ENCODE measurements at places on chromosomes 1 and 21.

GRCh38 chr21:42503711-42504110, 7.7 kb upstream of the RSPH1 start:
- no peak for DNase-seq

DNA sequence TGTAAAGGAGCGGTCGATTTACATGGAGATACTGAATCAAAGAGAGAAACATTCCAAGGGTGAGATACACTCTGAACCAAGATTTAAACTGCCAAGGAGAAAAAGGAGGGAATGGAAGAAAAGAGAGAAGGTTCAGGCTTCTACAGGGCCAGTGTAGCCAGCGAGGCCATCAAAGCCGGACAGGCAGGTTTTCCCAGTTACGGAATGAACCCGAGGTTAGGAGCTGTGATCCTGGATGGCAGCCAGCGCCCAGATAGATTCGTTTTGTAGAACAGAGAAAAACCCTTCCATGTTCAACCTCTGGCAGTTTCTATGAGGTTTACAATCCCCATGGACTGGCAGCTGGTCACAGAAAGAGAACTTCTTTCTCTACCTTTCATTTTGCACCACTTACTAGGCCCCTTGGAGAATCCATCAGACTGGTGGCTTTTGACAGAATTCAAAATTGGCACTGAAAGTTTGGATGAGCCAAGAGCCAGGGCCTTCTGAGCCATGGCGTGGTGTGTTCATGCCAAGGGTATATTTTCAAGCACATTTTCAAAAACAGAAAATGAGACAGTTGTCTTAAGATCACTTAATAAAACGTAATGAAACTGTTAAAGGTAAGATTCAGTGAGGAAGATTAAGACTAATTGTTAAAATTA, 171.5 kb downstream of the RUNX1 start:
- DNase-seq, result no peak

DNA sequence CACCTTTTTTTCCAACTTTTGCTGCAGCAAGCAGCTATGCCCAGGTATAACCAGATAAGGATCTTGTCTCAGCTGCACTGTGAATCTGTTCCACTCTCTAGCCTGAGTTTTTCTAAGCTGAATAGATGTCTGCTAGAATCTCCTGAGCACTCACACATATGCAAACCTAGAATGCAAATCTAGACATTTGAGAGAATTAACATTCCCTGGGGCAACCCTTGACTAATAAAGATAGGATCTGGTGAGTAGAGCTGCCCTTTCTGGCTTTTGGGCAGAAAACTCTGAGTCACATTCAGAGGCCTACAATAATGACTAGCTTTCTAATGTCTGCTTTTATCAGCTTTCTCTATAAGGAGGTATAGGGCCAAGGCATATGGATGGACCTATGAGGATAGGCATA, 61.4 kb upstream of the BARHL2 start:
- no peak for DNase-seq

DNA sequence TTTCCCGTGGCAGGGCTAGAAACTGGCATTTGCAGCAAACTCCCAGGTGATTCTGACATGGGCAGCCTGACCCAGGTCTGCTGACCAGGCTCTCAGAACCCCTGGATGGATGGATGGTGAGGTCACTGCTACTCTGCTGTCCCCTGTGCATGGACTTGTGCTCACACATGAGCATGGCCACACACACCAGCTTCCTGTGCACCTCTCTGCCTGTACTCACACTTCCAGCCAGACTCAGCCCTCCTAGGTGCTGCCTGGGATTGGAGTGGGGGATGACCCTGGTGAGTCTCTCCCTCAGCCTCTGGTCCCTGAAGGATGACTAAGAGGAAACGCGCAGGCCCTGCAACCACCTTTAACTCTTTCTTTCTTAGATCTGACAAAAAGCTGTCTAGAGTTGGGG, 361.1 kb downstream of the HHAT start:
- no peak for DNase-seq

DNA sequence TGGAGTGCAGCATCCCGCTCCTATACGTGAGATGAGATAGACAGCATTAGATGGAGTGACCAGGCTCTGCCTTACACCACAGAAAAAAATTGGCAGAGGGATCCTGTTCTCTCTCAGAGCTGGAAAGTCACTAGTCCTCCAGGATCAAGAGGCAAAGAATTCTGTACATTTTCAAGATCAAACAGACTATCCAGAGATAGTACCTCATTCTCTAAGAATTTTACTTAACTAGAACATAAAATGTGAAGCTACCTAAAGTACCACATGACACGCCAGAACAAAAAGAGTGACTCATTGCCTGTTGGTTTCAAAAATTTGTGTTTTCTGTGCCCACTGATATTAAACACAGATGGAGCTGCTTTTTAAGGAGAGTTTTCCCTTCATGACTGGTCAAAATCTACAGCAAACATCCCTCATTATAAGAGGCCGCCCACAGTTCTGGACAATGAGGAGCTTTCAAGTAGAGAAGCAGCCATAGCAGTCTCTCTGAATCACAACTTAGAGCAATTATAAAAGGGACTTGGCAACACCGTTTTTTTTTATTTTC, 32.3 kb downstream of the CD160 start:
- DNase-seq, result peak; percentile 76

DNA sequence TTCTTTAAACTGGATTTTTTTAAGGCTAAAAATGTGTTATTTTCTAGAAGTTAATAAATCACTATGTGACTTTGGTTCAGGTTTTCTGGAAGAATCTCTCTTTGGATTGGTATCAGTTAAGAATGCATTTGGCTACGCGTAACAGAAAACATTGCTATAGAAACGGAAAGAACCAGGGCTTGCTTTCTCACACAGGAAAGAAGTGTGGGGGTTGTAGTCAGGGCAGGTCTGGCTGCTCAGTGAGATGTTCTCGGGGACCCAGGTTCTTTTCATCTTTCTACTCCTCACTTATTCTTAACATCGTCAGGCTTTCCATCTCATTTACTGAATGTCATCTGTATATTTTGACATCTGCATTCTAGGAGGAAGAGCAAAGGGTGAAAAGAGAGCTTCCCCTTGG, 191.4 kb downstream of the ZBTB18 start:
- no peak for DNase-seq

GRCh38 chr21:31164713-31165694, 126.7 kb upstream of the KRTAP19-8 start:
- DNase-seq, result no peak

GRCh38 chr1:62263814-62264353, 55.4 kb downstream of the KANK4 start:
- no peak for DNase-seq

DNA sequence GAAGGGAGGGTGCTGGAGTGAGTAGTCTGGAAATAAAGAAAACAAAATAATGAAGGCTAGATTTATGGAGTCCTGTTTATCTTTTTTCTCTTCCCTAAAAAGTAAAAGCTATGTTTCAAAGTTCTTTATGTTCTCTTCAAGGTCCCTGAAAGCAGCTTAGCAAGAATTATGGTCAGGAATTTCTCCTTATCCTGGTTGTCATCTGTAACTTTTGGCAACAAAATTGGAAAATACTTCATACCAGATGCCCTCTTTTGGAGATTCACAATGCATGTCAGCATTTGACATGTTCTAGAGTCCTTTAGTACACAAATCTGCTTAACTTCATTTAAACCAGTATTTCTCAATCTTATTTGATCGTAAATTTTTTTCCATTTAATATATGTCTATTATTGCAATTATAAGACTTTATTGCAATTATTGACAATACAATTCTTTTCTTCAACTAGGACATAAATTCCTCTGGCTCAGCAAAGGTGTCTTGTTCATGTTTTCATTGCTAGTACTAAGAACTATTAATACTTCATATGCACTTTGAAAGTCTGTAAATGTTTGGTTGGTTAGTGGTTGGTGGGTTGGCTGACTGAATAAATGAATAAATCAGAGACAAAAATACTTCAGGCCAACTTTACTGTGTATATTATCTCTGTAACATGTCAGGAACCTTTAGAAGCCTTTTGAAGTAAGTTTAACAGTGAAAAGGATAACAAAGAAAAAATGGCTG, 101.5 kb downstream of the ATP1B1 start:
- DNase-seq, result no peak

DNA sequence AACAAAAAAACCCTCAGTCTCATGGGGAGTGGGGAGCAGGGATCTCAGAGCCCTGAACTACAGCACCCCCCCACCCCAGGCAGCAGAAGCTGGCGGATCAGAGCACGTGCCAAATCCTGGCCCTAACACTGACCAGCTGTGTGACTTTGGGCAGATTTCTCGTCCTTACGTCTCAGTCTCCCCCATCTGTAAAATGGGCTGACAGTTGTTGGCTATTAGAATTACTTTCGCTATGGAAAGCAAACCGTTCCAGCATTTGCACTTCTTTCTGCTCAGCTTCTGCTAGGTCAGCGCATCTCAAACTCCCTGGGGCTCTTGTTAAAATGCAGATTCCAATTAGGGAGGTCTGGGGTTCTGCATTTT, 15.5 kb downstream of the TNFRSF8 start:
- DNase-seq, result no peak

GRCh38 chr1:92310185-92310597, 11.3 kb downstream of the RPAP2 start:
- no peak for DNase-seq

DNA sequence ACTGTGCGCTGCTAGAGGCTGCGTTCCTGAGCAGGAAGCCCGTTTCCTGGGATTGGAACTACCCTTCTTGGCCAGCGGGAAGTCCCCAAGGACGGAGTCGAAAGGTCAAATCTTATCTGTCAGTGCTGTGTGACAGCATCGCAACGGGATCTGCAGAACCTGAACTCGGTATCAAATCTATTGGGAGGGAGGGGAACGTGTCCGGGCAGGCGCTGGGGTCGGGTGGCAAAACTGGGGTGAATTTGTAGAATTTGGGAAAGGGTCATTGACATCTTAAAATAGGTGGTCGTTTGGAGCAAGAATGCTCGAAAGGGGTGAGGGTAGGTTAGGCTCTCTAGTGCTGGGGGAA, 725 bp upstream of the ARPC5 start:
- no peak for DNase-seq

DNA sequence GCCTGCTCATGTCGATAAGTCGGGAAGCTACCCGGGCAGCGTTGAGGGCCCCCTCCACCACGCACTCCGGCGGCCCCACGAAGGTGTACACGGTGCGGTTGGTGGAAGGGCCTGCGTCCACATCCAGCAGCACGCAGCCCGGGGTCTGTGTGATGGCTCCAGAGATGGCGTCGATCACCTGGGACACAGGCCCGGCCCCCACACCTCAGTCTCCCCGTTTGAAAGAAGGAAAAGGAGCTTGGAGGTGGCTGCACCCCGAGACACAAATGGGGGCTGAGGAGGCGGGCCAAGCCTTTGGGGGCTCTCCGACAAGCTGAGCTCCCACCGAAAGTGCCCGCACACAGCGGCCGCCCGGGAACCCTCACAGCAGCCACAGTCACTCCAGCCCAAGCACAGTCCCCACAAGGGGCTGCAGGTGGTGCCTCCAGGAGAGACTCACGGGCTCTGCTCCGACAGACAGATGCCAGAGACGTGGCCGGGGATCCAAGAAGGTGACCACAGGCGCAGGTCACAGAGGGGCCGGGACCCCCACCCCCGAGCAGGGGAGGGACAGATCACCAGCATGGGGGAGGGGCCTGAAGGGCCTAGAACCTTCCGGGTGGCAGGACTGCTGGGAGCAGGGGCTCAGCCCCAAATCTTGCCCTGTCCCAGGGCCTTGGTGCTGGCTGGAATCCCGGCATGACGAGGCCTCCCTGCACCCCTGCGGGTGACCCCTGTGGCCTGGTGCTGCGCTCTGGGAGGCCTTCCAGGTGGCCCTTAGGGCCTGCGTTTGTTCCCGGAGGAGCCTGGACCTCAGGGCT, 1.0 kb downstream of the FTCD start:
- no peak for DNase-seq

DNA sequence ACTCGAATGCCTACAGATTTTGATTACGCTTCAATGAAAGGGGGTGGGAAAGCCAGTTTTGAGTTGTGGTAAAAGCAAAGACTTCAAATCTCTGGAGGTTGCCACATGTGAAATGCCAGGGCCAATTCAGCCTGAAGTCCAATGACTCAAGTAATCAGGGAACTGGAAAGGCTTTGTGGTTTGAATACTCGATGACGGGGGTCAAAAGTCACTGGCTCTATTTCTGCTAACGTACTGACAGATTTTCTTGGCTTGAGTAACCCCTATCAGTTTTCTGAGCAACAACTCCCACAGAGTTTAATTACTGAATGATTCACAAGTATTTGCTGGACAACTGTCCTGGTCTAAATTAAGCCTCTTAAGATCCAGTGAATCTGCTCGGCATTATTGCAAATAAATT, 152.2 kb downstream of the SIPA1L2 start:
- peak; percentile 77 for DNase-seq

GRCh38 chr1:106517224-106517623, 539.2 kb upstream of the PRMT6 start:
- no peak for DNase-seq

DNA sequence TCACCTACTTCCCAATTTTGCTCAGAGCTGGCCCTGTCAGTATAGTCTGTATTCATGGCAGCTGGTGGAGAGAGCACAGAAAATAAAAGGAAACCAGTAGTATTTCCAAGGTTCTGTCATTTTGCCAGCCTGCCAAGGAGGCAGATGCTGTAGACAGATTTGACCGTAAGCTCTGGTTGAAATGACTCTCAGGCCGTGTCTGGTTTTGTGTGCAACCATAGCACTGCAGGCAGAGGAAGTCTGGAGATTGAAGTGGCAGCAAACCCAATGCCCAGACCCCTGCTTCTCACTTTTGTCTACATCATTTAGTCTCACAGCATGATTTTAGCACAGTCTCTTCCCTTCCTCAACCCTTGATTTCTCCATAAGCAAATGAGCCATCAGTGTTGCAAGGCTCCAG, 291.7 kb downstream of the PAPPA2 start:
- DNase-seq, result no peak

DNA sequence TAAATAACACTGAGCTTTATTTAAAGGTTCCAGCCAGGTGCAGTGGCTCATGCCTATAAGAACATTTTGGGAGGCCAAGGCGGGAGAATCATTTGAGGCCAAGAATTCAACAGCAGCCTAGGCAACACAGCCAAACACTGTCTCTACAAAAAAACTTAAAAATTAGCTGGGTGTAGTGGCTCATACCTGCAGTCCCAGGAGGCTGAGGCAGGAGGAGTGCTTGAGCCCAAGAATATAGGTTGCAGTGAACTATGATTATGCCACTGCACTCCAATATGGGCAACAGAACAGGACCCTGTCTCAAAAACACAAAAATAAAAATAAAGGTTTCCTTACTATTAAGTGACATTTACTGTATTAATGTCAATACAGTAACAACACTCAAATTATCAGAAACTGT, 2.1 kb downstream of the TAF12 start:
- DNase-seq, result no peak

GRCh38 chr1:18041102-18041501, 66.5 kb upstream of the IGSF21 start:
- no peak for DNase-seq

DNA sequence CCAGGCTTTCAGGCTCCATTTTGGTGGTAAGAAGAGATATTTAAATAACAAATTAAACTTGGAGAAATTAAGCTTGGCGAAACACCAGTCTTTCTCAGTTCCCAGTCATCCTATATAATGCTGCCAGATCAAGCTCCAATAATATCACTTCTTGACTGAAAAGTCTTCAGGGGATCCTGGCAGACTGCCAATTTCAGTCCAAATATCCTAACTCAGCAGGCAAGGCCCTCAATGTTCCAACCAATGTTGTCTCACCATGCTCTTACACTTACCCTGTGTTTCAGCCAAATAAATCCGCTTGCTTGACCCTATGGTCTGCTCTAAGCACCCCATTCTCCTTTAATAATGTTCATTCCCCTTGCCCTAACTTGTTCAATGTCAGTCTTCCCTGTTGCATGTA, 39.9 kb upstream of the BCL10 start:
- DNase-seq, result no peak

Data from amniotic stem cell (primary cell).